Fibroblast of skin of right quadriceps (primary cell): ENCODE measurements at places on chromosomes 4 and X.

DNA sequence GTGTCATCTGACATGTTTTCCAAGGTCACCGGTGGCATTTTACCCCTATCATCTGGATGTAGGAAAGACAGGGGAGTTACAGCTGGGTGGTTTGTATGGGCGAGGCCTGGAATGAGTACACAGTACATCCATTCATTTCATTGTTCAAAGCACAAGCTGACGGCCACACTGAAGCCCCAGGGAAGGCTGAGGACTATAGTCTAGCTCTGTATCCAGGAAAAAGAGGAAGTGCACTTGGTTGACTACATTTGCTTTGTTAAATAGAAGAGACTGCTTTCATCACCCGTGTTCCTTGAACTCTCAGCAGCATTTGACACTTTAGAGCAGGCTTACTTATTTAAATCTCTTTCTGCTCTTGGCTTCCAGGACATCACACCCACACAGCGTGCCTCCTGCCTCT is 1041.0 kb upstream of the TENM3 start:
- no peak for DNase-seq

- peak; percentile 38 for DNase-seq
Observed at GRCh38 chrX:122666601-122667000, 517.5 kb upstream of the GRIA3 start.

- DNase-seq: peak; percentile 53
Observed at GRCh38 chr4:144645631-144646522, at the start of gene HHIP. HHIP (plus strand) TSS chr4:144646156; CDS start chr4:144646676, 520 bp downstream.

GRCh38 chr4:153489856-153490558 is 23.8 kb downstream of the TMEM131L start:
- DNase-seq: peak; percentile 23

- DNase-seq: no peak
Observed at GRCh38 chrX:111339212-111339611, 68.9 kb upstream of the CAPN6 start.

DNA sequence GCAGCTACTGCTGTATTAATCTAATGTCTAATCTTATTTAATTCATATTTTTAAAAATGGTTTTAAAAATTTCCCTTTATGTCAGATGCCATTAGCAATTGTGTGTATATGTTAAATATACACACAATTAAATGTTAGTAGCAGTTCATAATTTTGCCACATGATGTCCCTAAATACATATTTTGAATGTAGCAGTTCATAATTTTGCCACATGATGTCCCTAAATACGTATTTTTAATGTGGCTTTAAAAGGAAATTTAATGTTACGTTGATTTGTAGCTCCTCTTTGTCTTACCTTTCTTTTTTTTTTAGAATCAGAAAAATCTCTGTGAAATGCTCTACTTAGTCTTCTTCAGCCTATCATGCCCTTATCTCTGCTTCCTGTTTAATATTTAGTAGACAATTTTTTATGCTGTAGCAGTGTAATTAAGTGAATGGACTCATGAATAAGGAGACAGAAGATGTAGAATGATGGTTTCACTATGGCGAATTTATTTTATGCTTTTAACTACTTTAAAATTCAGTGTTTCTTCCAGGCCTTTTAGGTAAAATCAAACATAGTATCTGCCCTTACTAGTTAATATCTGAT is 26.1 kb downstream of the RBM46 start:
- peak; percentile 51 for DNase-seq

- DNase-seq: no peak
Observed at GRCh38 chr4:42235304-42236021, 83.0 kb upstream of the BEND4 start.

DNA sequence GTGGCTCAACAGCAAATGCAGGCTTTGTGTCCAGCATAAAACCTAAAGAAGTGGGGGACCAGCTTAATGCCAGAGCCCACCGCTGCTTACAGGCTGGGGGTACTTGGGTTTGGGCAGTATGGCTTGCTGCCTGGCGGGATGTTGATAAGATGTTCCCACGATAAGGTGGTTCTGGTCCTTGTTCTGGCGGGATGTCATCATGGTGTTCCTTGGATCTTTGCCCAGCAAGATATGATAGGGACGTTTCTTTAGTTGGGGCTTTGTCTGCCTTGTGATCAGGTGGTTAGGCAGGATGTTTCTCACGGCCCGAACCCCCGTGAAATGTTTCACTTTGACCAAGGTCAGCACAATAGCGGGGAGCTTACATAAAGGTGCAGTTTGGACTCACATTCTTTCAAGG is 35.3 kb downstream of the PNPLA4 start:
- DNase-seq: no peak

GRCh38 chr4:101958547-101958946 is 168.0 kb downstream of the BANK1 start:
- no peak for DNase-seq

DNA sequence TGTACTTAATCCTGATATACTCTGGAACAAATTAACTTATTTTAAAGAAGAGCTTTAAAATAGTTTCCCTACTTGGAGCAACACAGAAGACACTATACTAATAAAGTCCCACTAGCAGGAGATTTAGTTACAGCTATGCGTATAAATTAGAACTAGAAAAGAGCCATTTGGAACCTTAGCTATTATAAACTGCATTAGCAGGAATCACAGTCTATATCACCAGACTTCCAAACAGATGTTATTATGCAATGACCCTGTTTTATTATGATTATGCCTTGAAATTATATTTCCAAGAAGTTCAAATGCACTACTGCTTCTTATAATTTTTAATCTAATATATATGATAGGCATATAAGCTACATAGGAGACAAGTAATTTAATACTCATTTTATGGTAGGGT is 95.5 kb upstream of the WDR44 start:
- no peak for DNase-seq

GRCh38 chrX:17967888-17968287 is 106.8 kb upstream of the RAI2 start:
- no peak for DNase-seq
